EH (cell line): ENCODE measurements at places on chromosomes 4 and X.

- DNase-seq: no peak
Measured at GRCh38 chrX:460116-460515, 73.4 kb upstream of the PPP2R3B start.

- peak; percentile 72 for DNase-seq
Measured at GRCh38 chrX:123217077-123217476, 33.0 kb downstream of the GRIA3 start.

GRCh38 chr4:92952426-92952825, 648.7 kb downstream of the GRID2 start:
- DNase-seq: no peak

DNA sequence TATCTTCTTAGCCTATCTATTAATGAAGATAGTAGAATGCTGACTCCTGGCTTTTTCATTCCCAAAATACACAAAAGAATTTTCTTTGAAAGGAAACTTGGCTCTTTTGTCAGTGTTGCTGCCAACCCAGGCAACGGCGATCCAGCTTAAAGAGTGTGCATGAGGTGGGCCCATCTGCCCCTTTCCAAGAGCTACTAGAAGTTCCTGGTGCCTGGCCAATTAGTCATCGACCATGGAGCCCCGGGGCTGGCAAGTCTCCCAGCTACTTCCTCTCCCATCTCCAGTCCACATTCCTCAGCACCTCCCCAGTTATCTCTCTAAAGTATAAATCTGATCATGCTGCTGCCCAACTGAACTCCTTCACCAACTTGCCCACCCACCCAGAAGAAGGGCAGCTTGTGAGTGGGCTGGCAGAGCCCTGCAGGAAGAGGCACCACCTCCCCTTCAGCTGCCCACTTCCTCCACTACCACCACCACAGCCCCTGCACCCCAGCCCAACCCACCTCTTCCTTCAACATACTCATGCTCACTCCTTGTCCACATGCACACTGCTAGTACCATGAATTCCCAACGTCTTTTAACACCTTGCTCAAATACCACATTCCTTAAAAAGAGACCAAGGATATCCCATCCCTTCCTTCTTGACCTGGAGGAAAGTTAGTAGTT, 158.2 kb upstream of the MAP3K15 start:
- peak; percentile 97 for DNase-seq
